Hair follicular keratinocyte (primary cell): ENCODE measurements at places on chromosomes 13 and 19. TPM values are rescaled to one million over a fixed set of nuclear protein-coding genes. Genes with fewer than 3 reads are reported as not detected.

Gene POSTN
- 3.1 and 3.2 TPM in 2 replicates for total RNA-seq

Gene SMAD9
- total RNA-seq, result 0.27 and 0.39 TPM in 2 replicates

Gene CACNG8
- not detected in 2 replicates for total RNA-seq

Gene TMEM145
- not detected in 2 replicates for total RNA-seq

Gene RGCC
- total RNA-seq, result 5.9 and 11.2 TPM in 2 replicates

Gene VSTM2B
- not detected in 2 replicates for total RNA-seq

Gene LILRA1
- not detected in 2 replicates for total RNA-seq

Gene SGTA
- 60.8 and 84.7 TPM in 2 replicates for total RNA-seq
